ENCODE measurements at places on chromosomes 7 and 10.

DNA sequence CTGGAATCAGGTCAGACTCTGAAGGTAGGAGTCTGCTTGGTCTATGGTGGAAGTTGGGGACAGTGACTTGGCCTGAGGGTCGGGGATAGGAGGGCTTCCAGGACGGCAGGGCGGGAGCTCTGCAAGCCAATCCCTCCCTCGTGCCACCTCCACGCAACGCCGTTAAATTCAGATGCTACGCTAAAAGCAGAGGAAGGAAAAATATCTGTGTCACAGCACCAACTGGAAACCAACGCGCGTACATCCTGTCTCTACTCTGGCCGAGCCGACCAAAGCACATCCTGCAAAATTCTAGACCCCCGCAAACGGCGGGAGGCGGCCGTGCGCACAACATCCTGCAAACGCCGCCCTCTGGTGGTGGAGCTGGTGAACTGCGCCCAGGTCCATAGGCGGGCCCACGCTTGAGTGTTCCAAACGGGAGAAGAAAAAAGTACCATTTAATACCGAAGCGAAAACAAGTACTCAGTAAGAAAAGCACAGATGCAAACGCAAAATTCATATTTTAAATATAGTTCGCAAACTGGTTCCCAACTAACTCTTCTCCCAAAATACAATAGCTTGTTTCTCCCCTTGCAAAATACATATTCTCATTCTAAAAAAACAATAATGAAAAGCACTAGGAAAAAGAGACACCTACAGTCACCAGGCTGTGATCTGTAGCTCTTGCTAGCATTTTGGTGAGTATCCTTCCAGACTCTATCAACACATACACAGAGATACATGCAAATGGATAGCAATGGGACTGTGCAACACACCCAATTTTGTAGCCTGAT lies 45.7 kb upstream of the HSPA12A start:
- DNase-seq = peak; percentile 18

GRCh38 chr7:117565226-117565625 lies 85.4 kb downstream of the CFTR start:
- DNase-seq = no peak

GRCh38 chr10:117936141-117936540 lies 110.6 kb downstream of the RAB11FIP2 start:
- no peak for DNase-seq

DNA sequence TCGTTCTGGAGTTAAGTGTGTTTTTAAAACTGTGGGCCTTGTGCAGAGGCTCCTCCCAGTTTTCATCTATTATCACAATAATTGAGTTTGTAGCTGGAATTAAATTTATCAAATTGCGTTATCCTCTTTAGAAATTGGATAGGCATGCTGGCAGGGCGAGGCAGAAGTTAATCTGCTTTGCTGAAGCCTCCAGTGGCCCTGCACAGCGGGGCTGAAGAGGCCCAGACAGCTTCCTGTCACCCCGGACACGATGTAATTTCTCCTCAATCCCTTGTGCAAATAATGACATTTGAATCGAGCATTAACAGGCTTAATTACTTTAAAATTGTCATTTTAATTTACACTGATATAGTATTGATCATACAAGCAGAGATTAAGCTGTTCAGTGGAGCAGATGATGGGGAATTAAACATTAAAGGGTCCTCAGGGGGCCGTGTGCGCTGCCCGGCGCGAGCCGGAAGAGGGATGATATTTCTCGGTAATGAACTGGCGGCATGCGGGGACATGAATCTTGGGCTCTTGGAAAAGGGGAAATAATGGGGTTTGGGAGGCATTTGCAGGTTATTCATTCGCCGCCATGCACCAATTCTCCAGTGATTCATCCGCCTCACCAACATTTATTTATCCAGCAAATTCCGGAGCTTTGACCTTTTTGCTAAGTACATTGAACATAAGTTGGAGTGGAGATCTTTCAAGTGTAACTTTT lies 118.5 kb downstream of the NKX6-2 start:
- peak; percentile 99 for DNase-seq

DNA sequence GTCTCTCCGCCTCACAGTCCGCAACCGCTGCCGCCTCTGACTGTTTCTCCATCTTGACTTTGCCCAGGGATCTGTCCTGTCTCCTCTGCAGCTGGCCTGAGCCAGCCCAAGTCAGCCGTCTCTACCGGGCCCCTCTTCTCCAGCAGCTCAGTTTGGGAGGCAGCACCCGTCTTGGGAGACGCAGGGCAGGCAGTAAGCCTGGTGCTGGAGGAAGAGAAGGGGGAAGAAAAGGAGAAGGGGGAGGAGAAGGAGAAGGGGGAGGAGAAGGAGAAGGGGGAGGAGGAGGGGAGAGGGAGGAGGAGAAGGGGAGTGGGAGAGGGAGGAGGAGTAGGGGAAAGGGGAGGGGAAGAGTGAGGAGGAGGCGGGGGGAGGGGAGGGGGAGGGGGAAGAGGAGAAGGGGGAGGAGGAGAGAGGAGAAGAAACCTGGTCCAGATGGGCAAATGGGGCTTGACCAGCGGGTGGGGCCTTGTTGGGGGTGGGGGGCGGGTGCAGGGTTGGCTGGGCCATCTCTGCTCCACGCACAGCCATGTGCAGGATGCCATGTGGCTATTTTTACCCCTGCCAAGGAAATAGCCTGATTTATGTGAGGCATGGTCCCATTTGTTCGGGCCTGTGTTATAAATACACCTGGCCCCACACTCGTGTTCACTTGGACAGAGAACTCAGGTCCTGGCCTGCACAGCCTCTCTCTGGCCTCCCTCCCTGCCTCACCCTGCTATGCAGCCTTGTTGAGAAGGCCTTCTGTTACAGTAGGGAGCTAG lies 35.9 kb upstream of the FZD9 start:
- no peak for DNase-seq

- DNase-seq = no peak
These were observed 7.7 kb downstream of the PTPRN2 start for GRCh38 chr7:158579662-158580646.

GRCh38 chr10:71374481-71375233 lies 22.1 kb upstream of the CDH23 start:
- no peak for DNase-seq

DNA sequence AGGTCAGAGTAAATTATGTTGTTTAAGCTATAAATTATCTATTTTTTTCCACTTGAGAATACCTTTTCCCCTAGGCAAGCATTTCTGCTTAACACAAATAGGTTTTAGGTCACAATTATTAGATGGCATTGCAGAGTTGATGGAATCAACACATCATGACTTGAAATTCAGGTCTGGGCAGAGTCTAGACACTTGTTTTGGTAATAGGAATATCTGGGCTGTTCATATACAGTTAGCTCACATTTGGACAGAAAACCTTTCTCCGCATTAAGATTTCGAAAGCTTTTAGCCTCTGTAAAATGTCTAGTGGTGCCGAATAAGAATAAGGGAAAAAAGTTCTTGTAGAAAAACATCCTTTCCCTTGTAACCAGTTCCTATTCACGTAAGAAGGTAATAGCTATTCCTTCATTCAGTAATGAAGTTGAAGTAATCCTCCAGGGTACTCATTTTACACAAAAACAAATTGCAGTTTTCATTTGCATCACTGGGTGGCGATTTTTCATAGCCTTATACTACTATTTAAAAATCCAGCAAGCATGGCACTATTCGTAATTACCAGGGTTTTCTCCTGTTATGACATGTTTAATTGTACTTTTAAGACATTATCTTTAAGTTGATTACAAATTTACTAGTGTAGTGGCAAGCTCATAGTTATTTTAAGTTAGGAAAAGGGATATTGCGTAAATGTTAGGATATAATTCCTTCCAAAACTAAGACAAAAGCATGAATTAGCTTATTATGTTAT lies 37.0 kb downstream of the RPA3 start:
- peak; percentile 83 for DNase-seq

Data from renal cortical epithelial cell (primary cell).